ENCODE measurements at places on chromosomes 4 and X.
A peak's percentile ranks its signal among the peaks of the same experiment; 100 is the strongest.

- DNase-seq: no peak
These were observed 111.4 kb upstream of the KLHL13 start for GRCh38 chrX:118228041-118228440.

DNA sequence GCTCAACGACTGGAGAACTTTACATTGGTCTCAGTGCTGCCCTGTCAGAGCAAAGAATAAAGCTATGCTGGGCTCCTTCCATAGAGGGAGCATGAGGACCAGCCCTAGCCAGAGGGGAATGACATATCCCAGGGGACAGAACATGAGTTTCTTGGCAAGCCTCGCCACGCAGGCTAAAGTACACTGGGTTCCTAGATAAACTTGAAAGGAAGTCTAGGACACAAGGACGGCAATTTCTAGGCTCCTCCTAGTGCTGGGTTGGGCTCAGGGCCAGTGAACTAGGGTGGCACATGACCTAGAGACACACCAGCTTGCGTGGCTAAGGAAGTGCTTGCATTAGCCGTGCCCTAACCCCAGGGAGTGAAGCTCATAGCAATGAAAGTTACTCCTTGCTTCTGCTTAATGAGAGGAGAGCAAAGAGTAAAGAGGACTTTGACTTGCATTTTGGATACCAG is 141.0 kb downstream of the MAB21L2 start:
- no peak for DNase-seq

GRCh38 chr4:143377611-143378099 is 41.0 kb downstream of the GAB1 start:
- no peak for DNase-seq

- DNase-seq: no peak
These were observed 66.0 kb downstream of the PGRMC2 start for GRCh38 chr4:128221586-128221985.

DNA sequence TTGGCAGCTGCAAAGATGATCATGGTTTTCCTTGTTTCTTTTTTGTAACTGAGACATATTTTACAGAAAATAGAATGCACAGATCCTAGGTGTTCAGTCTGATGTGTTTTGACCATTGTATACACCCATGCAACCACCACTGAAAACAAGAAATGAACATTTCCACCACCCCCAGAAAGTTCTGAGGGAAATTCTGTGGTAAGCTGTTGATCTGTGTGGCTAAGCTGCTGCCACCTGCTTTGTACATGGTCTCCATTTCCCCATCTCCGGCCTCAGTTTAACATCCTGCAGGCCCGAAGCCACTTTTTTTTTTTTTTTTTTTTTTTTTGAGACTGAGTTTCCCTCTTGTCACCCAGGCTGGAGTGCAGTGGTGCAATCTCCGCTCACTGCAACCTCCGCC is 65.3 kb downstream of the NYX start:
- DNase-seq: peak; percentile 4

- DNase-seq: no peak
These were observed 54.8 kb downstream of the SHOX start for GRCh38 chrX:685120-686032.

DNA sequence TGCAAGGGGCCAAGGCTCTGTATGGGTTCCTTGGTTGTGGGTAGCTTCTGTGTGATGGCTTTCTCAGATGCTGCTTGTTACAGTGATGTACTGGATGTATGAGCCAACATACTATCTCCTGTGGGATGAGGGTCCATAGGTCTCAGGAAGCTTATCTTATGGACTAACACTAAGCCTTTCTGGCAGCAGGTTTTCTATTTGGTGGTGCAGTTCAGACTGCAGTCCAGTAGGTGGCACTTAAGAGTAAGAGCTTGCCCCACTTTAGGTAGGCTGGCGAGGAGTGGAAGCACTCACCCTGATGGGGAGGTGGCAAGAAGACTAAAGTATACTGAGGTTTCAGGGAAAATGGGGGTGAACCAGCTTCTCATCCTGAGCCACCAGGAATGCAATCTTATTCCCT is 306.7 kb upstream of the MAOA start:
- DNase-seq: peak; percentile 7

DNA sequence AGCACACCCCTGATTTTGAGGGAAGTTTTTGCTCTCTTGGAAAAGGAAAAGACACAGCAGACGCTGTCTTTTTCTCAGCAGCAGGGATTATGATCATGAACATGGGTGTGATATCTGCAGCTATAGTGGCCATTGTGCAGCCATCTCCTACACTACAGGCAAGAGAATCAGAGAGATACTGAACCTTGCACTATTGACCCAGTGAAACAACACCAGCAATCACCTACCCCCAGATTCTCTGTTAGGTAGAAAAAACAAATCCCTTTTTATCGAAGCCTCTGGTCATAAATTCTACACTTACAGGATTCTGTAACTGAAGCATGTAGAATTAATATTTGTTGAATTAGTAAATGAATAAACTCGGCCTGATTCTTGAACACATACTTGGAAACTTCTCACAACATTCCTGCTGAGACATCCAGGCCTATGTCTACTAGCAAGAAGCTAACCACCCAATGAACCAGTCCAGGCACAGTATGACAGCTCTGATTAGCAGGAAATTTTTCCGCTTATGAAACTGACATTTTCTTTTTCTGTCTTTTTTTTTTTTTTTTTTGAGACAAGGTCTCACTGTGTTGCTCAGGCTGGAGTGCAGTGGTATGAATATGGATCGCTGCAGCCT is 5.0 kb upstream of the AFAP1 start:
- no peak for DNase-seq

DNA sequence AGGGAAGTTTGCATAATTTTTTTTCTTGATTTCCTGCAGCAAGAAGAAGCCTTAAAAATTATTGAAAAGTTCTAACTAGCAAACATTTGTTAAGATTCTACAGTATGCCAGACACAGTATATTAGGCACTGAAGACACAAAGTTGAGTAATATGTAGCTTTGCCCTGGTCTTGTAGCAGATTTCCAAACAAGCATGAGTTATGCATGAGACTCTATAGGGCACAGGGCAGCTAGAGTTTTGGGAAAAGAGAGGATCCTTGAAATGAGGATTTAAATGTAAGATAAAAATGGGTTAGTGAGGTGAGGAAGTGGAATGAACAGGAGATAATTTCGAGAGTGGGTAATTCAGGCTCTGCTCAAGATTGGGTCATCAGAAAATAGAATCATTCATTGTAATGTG is 8.6 kb upstream of the GPRIN3 start:
- DNase-seq: no peak

DNA sequence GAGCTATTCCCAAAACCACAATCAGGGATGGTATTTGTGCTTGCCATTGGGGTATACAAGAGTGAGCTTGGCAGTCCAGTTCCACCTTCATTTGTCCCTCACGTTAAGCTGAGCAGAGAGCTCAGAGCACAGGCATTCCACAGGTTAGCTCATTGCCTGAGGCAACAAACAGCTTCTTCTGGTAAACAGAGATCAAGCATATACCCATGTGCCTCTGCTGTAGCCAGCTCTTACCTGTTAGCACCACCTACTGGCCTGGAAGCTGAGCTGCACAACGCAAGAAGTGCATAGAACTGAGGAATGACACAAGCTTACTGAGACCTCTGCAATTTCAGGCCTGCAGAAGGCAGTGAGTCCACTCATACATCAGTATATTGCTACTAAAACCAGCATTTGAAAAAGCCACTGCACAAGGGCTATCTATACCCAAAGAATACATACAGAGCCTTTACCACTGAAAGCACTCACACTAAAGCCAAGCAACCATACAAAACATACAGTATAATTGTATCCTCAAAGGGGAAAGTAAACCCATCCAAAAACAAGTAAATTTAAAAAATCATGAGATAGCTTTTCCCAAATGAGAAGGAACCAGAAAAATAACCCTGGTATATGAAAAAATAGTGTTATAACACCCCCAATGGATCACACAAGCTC is 258.3 kb upstream of the GABRA2 start:
- no peak for DNase-seq

DNA sequence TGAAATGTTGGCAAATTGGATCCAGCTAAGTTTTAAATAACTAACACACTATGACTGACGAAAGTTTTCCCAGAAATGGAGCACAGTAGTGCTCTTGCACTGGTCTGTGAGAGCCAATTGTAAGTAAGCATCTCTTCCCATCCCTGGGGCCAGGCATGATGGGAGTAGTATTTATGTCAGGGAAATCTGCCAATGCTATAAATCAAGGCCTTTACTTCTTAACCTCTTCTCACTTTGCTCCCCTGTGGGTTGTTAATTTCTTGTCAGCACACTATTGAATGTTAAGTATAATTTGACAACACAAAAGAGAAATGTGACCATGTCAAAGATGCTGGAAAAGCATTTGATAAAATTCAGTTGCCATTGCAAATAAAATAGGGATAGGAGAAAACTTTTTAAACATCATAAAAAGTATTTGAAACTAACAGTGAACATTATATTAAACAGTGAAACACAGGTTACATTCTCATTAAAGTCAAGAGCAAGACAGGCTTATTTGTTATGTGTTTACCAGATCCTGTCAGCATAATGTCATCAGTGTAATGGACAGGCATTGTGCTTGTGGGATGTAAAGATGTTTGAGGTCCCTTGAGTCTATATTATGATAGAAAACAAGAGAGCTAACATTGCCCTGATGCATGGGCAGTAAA is 5.0 kb downstream of the F8A1 start:
- no peak for DNase-seq

DNA sequence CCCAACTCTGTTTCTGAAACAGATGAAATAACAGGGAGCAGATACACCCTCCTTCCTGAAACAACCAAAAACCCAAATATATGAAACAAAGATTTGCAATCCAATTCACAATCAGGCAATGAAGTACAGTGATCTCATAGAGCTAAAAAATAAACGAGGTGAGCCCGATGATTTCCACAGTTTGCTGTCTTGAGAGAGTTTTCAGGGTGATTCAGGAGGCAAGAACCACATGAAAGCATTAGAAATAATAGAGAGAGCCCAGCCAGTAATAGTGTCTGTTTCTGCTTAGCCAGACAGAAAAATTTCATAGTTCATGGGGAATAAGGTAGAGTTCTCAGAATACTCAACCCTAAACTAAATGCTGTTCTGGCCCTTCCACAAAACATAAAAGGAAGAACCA is 296.2 kb downstream of the PDHA2 start:
- no peak for DNase-seq

DNA sequence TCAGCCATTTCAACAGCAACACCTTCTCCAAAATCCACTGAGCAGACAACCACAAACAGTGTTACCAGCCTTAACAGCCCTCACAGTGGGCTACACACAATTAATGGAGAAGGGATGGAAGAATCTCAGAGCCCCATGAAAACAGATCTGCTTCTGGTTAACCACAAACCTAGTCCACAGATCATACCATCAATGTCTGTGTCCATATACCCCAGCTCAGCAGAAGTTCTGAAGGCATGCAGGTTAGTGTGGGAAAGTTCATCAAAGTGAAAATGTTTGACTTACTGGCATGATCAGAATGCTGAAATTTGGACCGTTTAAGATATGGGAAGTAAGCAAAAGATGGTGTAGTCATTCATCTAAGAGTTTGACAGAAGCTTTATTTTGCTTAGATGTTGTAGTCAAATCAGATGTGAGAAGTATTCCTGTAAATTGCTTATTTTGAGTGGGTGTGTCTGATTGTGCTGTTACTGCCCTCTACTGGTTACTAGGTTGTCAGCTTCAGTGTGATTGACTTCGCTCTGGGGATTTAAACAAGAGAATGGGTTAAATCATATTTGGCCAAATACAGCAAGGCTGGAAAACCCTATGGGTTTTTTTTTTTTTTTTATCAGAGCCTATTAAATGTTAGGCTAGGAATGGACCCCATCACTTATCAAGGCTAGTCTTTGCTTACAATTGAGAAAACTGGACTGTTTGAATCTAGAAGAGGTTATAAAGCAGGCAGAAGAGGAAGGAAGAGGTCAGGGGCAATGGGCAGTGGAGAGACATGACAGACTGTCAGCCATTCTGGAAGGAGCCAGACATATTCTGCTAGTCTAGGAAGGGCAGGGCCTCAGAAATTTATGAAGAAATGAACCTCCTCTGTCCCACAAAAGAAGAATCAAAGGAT is 130.3 kb downstream of the DIPK2B start:
- no peak for DNase-seq

- DNase-seq: no peak
These were observed 618.0 kb downstream of the CCSER1 start for GRCh38 chr4:90745176-90745575.

DNA sequence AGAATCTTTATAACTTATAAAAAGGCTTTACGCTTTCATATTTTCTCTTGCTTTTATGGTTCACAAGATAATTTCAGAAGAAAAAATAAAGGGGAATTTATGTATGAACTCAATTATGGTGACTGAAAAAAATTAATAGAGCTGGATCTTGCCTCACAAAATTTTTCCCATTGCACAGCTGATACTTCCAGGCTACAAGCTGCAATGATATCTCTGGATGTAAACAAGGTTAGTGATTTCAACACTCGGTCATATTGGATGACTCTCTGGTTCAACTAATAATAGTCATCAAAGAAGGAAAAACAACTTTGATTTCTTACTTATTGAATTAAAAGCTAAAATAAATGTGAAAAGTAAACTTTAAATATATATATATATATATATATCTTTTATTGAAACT is 868.0 kb downstream of the FAT4 start:
- no peak for DNase-seq

Data from activated CD4-positive, alpha-beta T cell treated with anti-CD3 and anti-CD28 coated beads for 24 hours (primary cell).